ENCODE measurements at places on chromosomes 7 and 10.

DNA sequence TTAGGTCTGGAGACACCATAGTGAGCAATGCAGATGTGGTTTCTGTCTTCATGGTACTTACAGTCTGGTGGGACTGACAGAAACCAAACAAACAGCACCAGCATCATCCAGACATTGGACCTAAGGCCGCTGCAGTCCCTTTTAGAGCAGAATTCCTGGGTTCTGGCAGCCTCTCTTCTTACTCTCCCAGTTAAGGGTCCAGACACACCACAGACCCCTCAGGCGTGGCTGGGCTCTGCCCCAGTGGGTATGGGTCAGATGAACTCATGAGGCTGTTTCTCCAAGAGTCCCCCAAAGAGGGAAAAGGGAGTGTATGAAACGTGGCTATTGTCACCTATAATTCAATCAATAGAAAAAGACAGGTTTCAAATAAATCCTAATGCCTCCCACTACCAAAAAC, 31.3 kb downstream of the PRLHR start:
- no peak for DNase-seq

DNA sequence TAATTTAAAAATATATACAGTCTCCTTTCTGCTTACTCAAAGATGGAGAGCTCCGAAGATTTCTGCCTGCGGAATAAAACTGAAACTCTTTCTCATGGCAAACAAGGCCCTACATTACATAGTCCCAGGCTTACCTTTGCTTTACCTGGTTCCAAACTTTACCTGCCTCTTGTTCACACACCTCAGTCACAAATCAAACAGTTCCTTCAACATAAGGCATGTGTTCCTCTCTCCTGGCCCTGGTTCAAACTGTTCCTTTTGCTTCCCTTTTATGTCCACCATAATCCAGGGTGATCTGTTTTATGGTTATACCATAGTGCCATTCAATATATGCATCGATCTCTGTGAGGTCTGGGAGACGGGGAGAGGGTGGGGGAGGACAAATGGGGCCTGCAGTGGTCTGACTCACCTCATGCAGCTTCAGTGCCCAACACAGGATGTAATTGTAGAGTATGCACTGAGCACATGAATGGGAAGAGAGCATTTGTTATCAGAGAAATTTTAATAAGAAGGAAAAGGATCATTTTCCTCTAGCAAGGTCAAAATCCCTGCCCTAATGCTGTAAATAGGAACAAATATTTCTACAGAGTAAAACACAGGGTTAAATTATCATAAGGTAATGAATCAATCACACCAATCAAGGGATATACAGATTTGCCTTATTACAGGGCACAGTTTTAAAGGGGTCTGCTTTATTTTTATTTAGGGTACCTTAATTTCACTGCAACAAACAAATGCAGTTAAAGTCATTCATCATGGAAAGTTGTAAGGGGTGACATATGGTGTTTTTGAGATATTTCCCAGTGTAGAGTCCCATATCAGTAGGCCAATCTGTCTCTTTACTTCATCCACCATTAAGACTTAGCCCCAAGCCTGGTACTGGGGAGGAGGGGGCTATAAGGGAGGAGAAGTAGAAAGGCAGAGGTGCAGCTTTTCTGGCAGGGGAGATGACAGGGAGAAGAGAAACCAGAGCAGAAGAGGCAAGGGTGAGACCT, 88.8 kb upstream of the PDE1C start:
- DNase-seq: no peak

DNA sequence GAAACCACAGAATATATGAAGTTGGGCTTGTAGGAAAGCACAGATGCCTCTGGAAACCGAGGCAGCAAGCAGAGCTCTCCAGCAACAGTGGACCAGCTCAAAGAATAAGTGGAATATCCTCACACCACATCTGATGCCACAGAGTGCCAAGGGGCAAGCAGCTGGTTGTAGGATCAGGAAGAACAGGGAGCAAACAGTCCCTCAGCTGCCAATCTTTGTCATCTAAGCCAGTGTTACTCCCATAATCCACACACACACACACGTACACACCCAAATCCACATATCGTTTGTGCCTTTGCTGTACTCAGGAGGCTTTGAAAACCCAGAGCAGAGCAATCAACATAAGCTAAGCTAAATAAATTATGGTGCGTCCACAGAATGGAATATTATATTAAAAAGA, 20.7 kb upstream of the SEC24C start:
- no peak for DNase-seq

GRCh38 chr10:98168766-98169165, 34.3 kb downstream of the R3HCC1L start:
- DNase-seq: no peak

DNA sequence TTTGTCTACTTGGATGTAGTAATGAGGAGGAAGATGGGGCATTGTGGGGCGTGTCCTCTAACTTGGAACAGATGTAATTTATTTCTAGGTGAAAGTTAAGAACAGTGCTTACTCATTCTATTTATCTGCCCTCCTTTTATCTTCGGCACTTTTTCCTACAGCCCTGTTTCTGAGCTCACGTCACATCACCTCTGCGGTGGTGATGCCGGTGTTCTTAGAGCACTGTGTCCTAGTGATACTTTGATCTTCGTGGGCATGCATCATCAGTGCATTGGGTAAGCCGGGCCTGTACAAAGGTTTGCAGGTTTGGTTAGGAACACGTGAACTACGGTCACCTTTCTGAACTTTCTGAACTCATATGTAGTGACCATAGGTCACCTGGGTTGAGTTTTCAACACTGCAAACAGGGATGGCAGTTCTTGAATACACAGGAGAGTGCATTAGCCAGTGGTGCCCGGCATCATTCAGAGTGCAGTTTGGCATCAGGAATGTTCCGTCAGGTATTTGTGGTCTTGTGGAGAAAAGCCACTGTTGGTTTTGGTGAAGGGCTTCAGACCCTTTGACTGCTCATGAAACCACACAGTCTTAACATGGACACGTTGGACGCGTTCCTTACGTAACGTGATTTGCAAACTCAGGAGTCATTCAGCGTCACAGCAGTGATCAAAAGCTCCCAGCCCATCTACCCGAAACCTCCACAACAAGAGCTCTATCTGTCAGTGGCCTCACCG, 5.6 kb downstream of the POR start:
- no peak for DNase-seq

DNA sequence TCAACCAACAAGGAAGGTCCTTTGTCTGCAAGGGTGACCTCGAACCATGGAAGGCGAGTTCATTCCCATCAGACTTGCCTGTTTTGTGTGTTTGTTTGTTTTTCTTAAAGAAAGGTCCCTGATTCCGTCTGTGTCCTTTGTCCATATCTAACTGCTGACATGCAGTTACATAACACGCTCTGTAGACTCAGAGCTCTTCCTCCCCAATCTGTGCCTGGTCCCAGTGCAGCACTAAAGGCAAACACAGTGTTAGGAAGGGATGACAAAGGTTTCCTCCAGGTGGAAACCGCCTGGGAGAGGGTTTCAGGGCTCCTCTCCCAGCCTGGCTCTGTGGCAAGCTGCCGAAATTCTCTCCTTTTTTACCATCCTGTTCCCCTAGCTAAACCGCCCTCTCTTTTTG, 13.4 kb downstream of the JCAD start:
- no peak for DNase-seq

- no peak for DNase-seq
Measured at GRCh38 chr10:81662837-81663236, 212.2 kb upstream of the NRG3 start.

GRCh38 chr7:85815526-85815925, 628.7 kb upstream of the SEMA3D start:
- DNase-seq: no peak

GRCh38 chr7:30252885-30253795, 31.3 kb upstream of the ZNRF2 start:
- DNase-seq: no peak

DNA sequence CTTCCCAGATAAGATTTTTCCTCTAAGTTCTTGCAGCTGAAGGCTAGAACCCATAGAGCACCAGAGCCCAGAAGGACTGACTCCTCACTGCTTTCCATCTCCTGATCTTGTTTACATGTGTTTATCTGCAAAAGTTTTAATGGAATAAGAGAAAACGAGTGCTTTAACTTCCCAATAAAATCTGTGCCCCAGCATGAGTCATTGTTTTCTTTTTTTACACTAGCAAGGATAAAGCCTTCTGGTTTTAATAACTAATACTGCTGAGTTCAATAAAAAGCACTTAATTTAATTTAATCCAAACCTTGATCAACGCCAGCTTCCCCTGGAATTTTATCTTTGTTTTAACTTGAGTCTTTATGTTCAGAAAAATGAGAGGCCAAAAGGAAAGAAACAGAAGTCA, 227.6 kb downstream of the HPSE2 start:
- no peak for DNase-seq

GRCh38 chr7:90488220-90488619, 18.8 kb downstream of the PTTG1IP2 start:
- no peak for DNase-seq

DNA sequence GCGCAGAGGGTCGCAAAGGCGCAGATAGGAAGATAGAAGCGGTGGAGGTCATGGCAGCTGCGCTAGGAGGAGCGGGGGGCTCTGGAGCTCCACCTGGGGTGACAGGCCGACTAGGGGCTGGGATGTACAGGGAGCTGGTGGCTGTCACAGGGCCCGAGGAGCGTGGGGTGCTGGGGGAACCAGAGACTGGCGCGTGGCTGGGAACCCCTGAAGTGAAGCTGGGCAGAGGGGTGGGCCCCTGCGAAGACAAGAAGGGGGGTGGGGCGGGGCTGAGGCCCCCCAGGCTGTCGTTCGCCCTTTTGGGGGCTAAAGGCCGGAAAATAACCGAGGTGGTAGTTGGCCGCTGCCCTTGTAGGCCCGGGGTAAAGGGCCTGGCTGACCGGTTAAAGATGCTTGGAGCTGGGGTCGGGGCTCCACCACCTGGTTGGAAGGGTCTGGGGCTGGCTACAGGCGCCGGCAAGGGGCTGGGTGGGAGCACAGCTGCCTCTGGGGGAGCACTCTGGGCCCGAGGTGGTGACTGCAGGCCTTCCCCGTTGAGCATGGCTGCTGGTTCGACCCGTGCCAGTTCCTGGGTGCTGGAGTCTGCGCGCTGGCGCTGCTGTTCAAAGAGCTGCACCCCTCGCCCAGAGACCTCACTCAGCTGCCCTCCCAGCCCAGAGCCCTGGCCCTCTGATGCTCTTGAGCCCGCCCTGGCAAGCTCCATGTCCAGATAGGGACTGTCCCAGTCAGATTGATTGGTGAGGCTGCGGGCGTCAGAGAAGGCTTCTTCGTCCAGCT, 6.8 kb upstream of the MYOZ1 start:
- no peak for DNase-seq

DNA sequence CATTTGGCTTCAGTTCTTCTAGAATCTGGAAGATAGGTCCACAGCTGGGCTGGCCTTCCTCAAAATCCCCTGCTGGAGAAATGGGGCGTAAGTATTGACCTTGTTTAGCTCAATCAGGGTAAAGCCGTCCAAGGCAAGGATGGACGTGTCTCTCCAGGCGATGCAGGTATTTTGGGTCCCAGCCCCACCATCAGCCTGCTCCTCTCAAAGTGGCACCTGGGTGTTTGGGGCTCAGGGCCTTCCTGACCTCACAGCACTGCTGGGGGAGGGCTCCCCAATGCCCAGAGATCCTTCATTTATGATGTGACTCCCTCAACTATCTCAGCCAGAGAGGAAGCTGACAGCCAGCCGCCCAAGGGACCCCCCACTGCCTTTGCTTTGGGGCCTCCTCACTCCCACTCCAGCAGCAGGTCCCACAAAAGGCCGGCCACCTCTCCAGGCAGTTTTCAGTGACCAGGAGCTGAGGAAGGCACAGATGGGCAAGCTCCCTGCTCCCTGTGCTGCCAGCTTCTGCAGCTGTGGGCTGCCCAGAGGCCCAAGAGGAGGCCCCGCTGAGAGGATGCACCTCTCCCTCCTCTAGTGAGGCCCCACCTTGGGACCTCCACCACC, 140.0 kb upstream of the TCERG1L start:
- DNase-seq: no peak

GRCh38 chr7:11315666-11316258, 342.1 kb downstream of the PHF14 start:
- no peak for DNase-seq

DNA sequence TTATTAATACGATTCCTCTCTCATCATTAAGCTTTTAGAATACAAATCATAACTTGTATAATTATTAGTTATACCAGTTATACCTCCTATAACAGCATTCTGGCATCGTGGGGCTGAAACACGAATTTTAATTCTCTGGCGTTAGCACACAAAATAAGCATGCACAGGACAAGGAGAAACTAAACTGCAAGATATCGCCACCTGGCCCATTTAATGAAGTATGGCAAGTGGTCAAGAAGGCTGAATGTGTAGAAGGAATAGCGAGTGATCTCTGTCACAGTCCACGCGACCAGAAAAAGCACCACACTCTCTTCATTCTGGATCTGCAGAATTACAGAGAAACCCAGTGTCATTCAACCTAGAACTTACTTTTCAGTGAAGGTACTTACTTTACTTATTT, 18.1 kb downstream of the HACD1 start:
- no peak for DNase-seq

DNA sequence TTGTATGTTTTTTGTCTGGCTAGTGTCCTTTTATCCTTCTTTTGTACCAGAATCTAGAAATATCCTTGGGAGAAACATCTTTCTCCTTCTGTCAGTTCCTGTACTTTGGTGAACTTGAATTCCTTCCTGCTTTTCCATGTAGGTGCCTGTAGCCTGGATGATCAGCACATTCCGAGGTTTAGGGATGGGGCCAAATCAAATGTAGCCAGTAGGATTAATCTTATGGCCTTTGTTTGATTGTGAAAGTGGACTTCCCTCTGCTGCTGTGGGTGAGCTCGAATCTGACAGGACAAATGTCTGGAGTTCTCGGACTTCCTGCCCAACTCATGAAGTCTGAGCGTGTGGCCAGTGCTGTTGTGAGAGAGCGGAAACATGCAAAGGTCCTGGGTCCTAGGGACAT, 33.2 kb upstream of the NAMPT start:
- no peak for DNase-seq

DNA sequence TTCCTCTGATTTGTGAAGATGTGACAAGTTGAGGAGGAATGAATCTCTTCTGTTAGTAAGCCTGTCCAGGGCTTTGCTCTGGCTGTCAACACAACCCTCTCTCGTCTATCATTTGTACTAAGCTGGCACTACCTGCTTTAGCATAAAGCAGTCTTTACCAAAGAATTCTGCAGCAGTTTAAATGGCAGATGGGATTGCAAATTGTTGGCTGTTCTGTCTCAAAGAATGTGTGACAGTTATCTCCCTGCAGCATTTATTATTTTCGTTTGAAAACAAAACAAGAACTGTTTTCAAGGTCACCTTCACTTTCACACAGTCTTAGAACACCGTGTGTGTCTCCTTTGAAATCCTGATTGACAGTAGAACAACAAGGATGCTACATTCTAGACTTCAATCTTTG, 4.8 kb upstream of the LAMB1 start:
- no peak for DNase-seq

DNA sequence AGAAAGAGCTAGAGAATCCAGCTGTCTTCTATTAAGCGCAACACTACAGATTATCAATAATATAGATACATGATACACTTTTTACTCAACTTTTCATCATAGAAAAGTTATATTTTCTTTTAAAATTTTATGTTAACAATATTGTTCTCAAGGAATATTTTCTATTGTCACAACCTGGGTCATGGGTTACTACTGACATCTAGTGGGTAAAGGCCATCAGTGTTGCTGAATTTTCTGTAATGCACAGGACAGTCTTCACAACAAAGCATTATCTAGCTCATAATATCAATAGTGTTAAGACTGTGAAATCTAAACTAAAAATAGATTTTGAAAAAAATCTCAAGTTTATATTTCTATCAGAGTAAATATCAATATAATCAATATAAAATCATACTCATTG, 209.8 kb downstream of the ZNF33B start:
- no peak for DNase-seq

Measured in neural crest cell (in vitro differentiated cells).